ENCODE measurements at places on chromosomes 2 and 18. TPM values are rescaled to one million over a fixed set of nuclear protein-coding genes. Genes with fewer than 3 reads are reported as not detected.
A peak's percentile ranks its signal among the peaks of the same experiment; 100 is the strongest.

Gene KCNG2
- total RNA-seq = not detected

Gene ALPI
- not detected for total RNA-seq

Gene MRPL44
- 25.3 TPM for total RNA-seq

Gene DSG1
- total RNA-seq = not detected

Gene CNNM4
- total RNA-seq = 23.5 TPM

Gene GALNT3
- 0.43 TPM for total RNA-seq

Gene FECH
- total RNA-seq = 49.0 TPM

Gene EFEMP1
- 10.0 TPM for total RNA-seq

Gene SNED1
- total RNA-seq = not detected

Gene RNF125
- 0.03 TPM for total RNA-seq

GRCh38 chr18:57811477-57812125 is 8.5 kb upstream of the ATP8B1 start:
- no peak for DNase-seq

DNA sequence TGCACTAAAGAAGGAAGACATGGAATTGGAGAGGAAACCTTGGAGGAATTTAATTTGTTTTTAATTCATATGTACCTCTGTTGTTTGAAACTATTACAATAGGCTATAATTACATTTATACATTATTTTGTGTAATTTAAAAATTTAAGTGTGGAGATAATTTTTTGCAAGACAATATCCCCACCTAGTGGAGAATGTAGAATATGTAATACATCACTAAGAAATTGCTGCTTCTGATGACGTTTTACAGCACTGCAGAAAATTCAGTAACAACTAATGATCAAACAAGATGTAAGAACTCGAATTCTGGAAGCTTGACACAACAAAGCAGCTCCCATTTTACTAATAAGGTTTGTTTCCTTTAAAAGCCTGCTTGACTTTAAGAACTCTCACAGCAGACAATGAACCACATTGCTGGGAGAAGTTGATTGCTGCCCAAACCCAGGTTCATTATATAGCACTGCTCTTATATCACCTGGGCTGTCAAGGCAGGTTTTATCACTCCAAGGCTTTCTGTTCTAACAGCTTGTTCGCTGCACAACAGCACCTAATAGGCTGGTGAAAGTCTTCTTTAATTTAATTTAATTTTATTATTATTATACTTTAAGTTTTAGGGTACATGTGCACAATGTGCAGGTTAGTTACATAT is 53.4 kb downstream of the THADA start:
- peak; percentile 45 for DNase-seq

GRCh38 chr2:46086578-46087070 is 210.6 kb upstream of the EPAS1 start:
- no peak for DNase-seq

DNA sequence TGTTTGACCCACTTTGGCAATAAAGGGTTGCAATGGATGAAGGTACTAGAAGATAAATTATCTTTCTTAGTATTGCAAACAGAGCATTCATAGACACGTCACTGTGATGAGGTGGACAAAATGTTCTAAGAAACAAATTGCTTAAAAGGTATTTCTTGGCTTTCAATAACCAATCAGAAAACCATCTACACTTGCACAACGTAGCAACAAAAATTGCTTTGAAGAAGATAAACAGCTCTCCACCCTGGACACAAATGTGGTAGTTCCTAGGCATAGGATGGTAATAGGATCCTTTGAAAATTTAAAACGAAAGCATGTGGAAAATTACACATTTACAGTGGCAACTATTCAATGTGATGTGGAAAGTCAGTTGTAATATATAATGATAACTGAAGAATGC is 439.9 kb upstream of the ETAA1 start:
- no peak for DNase-seq

DNA sequence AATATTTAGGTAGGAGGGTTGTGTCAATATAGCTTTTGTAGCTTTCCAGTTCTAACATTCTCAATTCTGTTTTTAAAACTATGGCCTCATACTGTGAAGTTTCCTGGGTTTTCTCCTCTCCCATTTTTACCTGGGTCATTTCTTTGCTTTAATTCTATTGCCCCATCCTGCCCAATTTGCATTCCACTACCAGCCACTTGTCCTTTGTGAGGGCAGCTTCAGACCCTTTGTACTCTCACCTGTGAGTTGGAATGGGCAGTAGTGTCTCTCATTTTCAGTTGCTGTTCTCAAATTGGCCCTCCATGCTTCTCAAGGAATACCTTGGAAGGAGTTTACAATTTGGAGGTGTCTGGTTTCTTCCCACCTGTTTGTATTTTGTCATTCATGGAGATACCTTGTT is 108.4 kb downstream of the CAMKMT start:
- no peak for DNase-seq

DNA sequence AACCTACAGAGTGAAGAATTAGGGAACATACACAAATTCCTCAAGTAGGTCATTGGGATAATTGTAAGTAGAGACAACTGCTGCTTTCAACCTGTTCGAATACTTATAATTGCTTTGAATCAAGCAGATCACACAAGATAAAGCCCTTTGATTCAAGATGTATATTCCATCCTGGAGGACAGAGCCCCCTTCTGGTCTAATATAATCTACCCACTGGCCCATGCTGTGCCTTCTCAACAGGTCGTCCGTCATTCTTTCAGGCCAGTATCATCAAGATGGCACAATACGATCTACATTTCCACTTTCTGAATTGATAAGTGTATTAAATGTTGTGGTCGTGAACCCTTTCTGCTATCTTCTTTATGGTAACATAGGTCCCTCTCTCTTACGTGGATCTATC is 387.0 kb upstream of the CDH19 start:
- DNase-seq = no peak

DNA sequence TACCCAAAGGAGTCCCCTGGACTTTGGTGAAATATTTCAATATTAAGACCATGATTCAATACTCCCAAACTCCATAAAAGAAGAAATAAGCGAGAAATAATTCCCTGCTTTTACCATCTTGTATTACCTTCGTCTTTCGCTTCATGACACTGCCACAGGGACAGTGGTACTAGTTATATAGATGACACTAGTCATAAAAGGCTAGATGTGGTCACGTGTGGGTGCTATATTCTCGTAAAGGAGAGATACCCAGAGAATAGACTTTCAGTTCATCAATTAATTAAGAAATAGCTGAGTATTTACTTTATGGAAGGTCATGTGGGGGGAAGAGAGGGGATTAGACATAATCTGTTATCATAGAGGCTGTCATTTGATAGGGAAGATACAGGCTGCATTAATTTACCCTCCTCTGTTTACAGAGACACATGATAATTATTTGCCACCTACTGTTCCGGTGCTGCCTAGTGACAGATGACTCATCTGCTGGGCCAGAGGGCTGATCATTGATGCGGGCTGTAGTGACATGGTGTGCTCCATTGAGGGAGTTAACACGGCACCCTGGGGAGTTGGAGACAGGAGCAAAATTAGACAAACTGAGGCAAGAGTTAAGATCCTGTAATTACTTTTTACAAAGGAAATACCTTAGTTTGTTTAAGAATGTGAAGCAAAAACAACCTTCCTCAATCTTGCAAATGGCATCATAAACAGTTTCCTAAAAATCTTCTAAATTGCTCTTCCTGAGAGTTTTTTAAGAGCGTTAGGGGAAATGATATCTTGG is 78.2 kb upstream of the ITGB6 start:
- DNase-seq = peak; percentile 46

DNA sequence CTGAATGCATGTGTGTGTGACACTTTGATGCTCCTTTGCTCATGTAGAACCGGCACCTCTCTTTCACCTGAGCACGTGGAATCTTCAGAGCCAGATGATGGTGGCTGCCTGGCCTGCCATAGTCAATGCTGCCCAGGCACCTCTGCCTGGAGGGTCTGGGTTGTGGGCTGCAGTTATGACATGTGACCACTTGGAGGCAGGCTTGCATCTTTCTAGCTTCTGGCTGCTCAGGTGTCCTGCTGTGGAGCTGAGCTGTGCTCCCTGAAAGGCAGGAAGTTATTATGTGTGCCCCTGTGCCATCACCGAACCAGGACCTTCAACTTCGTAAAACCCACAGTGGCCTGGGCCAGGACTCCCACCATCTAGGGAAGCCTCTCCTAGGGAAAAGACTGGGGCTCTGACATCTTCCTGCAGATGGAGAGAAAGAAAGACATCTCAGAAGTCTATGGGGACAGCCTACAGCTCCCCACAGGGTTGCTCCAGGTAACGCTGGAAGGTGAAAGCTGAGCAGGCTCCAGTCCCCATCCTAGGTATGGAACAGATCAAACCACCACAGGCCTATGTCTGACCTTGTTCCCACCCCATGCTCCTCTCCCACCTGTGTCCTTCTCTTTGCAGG is 30.2 kb downstream of the PSD4 start:
- peak; percentile 82 for DNase-seq

DNA sequence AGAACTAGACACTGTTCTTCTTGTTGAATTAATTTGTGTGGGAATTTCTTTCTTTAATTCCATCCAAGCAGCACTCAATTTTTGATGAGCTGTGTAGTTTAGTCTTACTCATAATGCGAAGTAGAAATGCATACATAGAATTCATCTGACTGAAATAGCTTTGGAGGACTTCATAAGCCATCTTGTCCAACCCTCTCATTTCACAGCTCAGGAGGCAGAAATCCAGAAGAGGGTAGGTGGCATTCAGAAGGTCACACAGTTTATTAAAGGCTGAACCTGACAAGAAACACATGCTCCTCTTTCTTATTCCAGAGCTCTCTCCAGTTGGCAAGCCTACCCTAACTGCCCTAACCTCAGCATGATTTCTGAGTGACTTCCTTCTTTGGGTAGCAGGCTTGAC is 169.2 kb upstream of the NOSTRIN start:
- no peak for DNase-seq

DNA sequence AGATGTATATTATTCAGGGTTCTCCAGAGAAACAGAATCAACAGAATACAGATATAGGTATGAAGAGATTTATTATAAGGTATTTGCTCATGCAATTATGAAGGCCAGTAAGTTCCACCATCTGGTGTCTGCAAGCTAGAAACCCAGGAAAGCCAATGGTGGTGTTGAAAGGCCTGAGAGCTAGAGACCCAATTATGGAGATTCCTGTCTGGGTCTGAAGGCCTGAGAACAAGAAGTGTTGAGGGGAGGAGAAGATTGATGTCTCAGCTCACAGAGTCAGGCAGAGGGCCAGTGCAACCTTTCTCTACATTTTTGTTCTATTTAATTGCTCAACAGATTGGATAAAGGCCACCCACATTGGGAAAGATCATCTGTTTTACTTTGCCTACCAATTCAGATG is 524.2 kb upstream of the CRIM1 start:
- no peak for DNase-seq

DNA sequence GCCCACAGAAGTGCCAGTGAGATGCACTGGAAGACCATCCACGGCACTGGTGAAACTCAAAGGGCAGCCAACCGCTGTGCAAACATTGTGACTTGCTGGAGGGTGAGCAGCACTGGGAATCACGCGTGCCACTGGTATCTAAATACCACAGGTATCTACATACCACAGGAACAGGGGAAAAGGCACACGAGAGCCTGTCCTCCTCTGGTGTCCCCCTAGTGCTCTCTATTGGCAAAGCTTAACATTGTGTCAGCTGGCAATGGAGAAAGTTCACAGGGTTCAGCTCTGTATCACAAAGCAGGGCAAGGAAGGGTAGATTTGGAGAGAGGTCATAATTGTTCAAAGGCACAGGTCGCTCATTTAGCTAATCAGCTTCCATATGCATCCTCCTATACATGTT is 12.6 kb upstream of the SEC11C start:
- DNase-seq = no peak

GRCh38 chr2:52884761-52885352 is 882.7 kb upstream of the CHAC2 start:
- DNase-seq = no peak

GRCh38 chr2:128622955-128623620 is 304.4 kb upstream of the HS6ST1 start:
- no peak for DNase-seq

- no peak for DNase-seq
These were observed 262.5 kb downstream of the TGIF1 start for GRCh38 chr18:3712491-3712890.

DNA sequence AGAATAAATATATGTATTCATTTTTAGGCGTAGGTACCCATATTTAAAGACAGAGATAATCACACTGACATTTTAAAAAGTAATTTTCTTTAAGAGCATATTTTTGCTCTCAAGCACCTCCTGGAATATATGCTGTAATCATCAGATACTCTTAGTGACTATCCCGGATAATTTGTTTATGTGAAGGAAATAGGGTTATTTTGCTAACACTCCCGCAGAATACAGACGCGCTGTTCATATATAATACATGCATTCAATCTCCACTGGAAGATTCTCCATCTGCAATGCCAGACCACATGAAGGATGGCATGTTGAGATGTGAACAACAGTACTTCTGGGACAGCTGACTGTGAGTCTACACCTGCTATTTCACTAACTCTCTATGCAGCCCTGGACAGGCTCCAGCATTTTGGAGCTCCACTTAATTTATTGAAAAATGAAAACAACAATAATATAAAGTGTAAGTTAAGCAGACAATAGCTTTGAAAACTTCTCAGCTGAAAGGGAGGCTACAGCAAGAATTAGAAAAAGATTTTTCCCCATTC is 430.6 kb downstream of the TMX3 start:
- no peak for DNase-seq

GRCh38 chr2:85390941-85391669 is 19.1 kb downstream of the CAPG start:
- no peak for DNase-seq
